ENCODE measurements at places on chromosomes 13 and 19.

- H3K4me1 ChIP-seq = peaks cover 12% of the 10 kb centered on the region
- no peak for DNase-seq
- no peak overlapping the region for H3K4me3 ChIP-seq
- H3K27ac ChIP-seq = no peak overlapping the region
Observed at GRCh38 chr13:90618133-90618532, 729.4 kb upstream of the MIR17HG start.

- no peaks in the 10 kb centered on the region for H3K36me3 ChIP-seq
- H3K27me3 ChIP-seq = no peaks in the 10 kb centered on the region
- DNase-seq = no peak
- H3K27ac ChIP-seq = no peak overlapping the region
- H3K4me3 ChIP-seq = no peak overlapping the region
Observed at GRCh38 chr13:89061821-89062220, 1390.7 kb downstream of the SLITRK5 start.

GRCh38 chr19:31312009-31312676, 37.1 kb downstream of the TSHZ3 start:
- H3K4me1 ChIP-seq = no peaks in the 10 kb centered on the region
- H3K4me3 ChIP-seq = no peak overlapping the region
- H3K36me3 ChIP-seq = no peaks in the 10 kb centered on the region
- no peak for DNase-seq
- no peak overlapping the region for H3K27ac ChIP-seq

GRCh38 chr13:112252804-112253590, 123.2 kb upstream of the SPACA7 start:
- DNase-seq = no peak
- no peaks in the 10 kb centered on the region for H3K4me1 ChIP-seq
- H3K4me3 ChIP-seq = no peak overlapping the region
- H3K27ac ChIP-seq = no peak overlapping the region
- no peaks in the 10 kb centered on the region for H3K36me3 ChIP-seq

GRCh38 chr13:91523116-91523515, 124.7 kb downstream of the GPC5 start:
- no peaks in the 10 kb centered on the region for H3K27me3 ChIP-seq
- H3K27ac ChIP-seq = no peak overlapping the region
- DNase-seq = no peak
- no peak overlapping the region for H3K4me3 ChIP-seq
- no peaks in the 10 kb centered on the region for H3K4me1 ChIP-seq
- H3K36me3 ChIP-seq = no peaks in the 10 kb centered on the region

- H3K4me3 ChIP-seq = no peak overlapping the region
- no peaks in the 10 kb centered on the region for H3K4me1 ChIP-seq
- no peak overlapping the region for H3K27ac ChIP-seq
- H3K36me3 ChIP-seq = no peaks in the 10 kb centered on the region
- no peak for DNase-seq
- H3K27me3 ChIP-seq = peaks cover 10% of the 10 kb centered on the region
Observed at GRCh38 chr13:55816976-55817601, 1323.6 kb upstream of the PRR20A start.

DNA sequence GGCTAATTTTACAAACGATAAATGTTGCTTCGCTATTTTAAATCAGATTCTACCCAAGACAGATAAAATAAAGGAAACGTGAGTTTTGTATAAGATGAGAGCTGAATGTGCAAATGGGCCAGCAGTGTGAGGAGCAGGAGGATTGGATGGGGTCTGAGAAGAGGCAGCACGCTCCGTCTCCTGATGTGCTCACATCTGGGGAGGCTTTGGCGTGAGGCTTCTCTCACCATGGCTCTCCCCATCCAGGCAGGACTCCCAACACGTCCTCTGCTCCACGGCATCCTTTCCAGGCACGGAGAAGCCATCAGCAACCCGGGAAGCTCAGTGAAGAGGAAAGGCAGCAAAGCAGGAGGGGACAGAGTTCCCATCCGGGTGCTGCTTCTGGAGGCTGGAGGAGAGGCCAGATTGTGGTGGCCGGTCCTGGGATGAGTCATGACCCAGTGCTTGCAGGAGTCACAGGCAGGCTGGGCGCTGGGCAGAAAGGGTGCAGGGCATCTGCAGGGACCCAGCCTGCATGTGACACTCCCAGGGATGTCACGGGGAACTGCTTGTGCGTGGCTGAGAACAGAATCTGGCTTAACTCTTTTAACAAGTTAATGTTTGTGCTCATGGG, 47.5 kb downstream of the ZNF536 start:
- DNase-seq = no peak
- H3K27me3 ChIP-seq = peaks cover 3% of the 10 kb centered on the region
- H3K27ac ChIP-seq = no peak overlapping the region
- H3K36me3 ChIP-seq = no peaks in the 10 kb centered on the region

DNA sequence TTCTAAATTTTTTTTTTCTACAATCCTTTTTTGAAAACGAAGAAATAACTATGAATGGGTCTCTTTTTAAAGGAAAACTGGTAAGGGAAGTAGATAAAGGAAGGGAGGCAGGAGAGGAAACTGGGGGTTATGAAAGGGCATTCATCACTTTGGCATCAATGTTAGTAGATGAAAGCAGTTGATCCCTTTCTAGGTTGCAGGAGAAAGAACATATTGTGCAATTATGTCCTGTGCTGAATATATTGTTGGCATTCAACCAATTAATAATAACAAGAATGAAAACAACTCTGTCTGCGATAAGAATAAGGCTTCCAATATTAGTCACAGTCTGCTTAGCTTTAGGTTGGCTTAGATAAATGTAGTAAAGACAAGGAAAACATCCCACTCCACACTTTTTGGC, 796.8 kb upstream of the KLHL1 start:
- H3K27me3 ChIP-seq = no peaks in the 10 kb centered on the region
- no peaks in the 10 kb centered on the region for H3K36me3 ChIP-seq
- no peak overlapping the region for H3K27ac ChIP-seq
- H3K4me3 ChIP-seq = no peak overlapping the region
- no peaks in the 10 kb centered on the region for H3K4me1 ChIP-seq

GRCh38 chr13:67833564-67833963, 603.4 kb upstream of the PCDH9 start:
- no peaks in the 10 kb centered on the region for H3K36me3 ChIP-seq
- no peak overlapping the region for H3K4me3 ChIP-seq
- H3K27me3 ChIP-seq = no peaks in the 10 kb centered on the region
- no peak overlapping the region for H3K27ac ChIP-seq
- DNase-seq = no peak
- H3K4me1 ChIP-seq = no peaks in the 10 kb centered on the region

Measured in RWPE2 (cell line).